Stimulated activated CD4-positive, alpha-beta T cell treated with anti-CD3 and anti-CD28 coated beads, Interleukin-12 subunit alpha, Interleukin-12 subunit beta, amount 100 ng/mL, for 4 hours (primary cell): ENCODE measurements at places on chromosomes 2 and 18.

DNA sequence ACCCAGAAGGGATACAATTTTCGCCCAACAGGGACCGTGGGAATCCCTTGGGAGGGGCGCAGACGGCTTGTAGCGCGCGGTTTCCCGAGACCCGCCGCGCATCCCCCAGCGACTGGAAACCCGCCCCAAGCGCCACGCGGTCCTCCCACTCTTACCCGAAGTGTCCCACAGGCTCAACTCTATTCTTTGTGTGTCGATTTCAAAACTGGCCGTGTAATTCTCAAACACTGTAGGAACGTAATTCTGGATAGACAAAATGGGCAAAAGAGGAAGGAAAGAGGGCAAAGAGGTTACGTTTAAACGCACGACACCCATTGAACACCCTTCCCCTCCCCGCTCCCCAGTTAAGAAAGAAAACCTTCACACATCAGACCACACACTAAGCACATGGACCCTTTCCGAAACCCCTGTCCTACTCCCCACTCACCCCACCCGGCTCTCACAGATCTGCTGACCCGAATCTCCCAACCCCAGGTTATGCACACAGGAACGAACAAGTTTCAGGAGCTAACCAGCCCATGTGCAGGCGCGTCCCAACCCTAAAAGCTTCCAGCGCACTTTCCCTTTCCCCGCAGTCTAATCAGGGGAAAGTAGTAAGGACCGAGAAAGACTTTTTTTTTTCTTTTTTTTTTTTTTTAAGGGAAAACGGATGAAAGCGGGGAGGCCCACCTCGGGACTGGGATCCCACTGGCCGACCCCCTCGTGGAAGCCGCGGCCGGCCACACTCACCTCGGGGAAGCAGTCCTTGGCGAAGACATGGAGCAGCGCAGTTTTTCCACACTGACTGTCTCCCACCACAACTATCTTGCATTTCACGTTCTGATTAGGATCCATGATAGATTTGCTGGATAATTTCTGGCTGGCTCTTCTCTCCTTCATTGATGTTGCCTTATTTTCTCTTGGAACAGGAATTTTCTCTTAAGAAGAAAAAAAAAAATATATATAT is 655 bp downstream of the RND3 start:
- no peak for DNase-seq

DNA sequence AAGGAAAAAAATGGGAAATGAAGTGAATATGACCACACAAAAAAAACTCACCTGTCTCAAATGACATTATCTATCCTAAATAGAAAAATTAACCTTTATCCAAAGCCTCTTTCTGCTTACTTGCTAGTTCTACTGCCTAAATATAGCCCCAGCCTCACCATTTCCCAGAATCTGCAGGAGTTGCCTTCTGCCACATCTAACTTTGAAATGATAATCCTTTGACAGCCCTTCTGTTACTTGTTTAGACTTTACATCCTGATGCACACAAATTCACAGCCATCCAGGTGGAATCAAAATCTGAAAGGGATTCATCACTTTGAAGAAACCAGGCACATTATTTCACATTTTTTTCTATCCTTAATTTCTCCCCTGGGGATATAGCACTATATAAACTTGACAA is 1356.2 kb upstream of the NXPH2 start:
- DNase-seq, result no peak

- DNase-seq, result peak; percentile 61
Observed at GRCh38 chr2:157875641-157876065, 477 bp downstream of the ACVR1 start.

- no peak for DNase-seq
Observed at GRCh38 chr2:34176693-34177092, 577.6 kb upstream of the FAM98A start.

GRCh38 chr2:74577448-74577847 is 22.9 kb downstream of the DOK1 start:
- DNase-seq, result no peak
